ENCODE measurements at places on chromosomes 3 and 15.

DNA sequence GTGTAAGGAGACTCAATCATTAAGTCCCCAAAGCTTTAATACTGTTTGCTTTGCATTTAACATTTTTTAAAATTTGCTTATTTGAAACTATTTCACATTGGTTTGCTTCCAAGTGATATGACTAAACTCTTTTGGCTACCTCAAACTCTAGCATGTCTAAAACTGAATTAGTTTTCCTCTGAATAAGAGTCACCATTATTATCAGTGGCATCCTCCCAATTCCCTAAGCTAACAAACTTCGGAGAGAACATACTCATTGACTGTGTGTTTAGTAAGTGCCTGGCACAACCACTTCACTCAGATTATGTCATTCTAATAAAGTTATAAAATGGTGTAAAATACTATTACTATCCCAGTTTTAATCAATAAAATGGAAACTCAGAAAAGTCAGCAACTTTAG is 21.9 kb downstream of the ATOSA start:
- no peak for DNase-seq

DNA sequence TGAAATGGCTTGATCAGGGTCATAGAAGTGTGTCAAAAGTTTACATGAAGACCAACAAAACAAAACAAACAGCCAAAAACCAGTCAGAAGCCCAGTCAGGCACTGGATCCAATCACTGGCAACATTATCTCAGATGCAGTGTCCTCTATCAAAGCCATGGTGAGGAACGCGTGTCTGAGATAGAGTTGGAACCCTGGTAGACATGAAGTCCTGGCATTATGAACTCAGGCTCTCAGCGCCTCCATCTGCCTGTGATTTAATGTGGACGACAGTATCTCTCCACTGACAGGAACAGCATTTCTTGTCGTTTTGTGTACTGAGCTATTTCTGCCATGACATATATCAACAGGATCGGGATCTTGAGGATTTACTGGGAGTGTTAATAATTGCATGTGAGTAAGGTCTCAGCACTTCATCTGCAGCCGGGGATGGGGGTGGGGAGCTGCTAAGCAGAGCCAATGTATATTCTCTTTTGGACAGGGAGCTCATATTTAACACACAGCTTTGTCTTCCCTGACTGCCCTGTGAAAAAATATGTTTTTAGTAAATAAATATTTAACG is 1120.0 kb downstream of the IGSF11 start:
- no peak for DNase-seq

GRCh38 chr15:67197364-67197695 is 57.1 kb downstream of the AAGAB start:
- DNase-seq, result no peak

DNA sequence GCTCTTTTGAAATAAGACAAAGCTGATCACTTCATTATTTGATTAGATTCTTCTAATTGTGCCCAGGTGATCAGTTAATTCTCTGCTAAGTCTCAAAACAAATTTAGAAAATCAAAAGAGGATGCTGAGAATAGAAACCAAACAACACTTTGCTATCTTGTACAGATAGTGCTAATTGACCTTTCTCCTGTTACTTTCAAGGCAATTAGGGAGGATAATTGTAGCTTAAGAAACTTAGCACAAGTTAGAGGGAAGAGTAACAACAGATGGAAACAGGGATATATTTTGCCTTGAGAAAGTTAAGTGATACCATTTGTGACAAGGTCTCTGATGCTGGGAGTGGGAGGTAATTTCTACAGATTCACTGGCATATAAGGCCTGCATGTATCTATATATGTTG is 344.8 kb upstream of the GRM7 start:
- DNase-seq, result no peak

GRCh38 chr3:54960082-54960481 is 32.2 kb upstream of the LRTM1 start:
- DNase-seq, result no peak

DNA sequence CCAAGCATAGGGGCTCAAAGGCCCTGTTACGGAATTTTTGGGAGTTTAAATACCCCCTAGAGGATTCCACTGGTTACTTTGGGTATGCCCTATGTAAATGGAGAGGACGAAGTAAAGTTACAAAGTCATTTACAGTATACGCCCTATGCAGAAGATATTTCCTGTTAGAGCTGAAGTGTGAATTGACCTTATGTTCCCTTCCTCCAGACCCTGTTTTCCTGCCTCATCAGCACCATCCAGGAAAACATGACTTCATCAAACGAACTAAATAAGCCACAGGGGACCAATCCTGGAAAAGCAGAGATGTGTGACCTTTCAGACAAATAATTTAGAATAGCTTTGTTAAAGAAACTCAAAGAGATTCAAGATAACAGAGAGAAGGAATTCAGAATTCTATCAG is 177.4 kb downstream of the SQOR start:
- no peak for DNase-seq
